ENCODE measurements at places on chromosomes 3 and 15. TPM values are rescaled to one million over a fixed set of nuclear protein-coding genes. Genes with fewer than 3 reads are reported as not detected.

Gene PODXL2
- total RNA-seq = 3.0 TPM

DNA sequence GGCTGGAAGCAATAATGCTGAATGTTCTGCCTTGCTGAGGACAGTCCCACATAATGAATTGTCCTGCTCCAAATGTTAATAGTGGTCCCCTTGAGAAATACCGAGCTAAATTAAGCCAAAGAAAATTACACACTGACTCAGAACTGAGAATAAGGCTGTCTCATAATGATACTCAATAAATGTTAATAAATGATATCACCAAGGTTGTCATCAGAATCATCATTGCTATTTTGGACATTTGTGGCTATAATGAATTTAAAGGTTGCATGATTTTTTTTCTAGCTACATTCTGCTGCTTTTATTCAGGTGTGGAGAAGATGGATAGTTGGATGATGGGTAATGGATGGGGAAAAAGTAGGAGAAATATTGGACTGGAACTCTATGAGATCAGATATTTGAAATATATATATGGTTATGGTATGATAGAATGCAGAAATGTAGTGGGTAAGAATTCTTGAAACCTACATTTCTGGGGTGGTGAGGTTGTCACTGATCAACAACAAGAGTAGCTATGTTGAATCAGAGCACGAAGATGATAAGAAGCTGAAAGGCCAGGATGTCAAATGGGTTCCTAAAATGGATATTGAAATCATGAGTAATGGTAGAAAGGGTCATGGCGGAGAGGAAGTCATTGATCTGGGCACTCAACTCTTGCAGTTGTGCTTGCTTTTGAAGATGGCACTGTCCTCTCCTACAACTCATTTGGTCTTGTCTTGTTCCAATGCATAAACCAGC, 12.8 kb downstream of the CHST2 start:
- DNase-seq = no peak

GRCh38 chr15:89018207-89018606, 70.0 kb upstream of the ABHD2 start:
- DNase-seq = peak; percentile 76

GRCh38 chr3:52934630-52935530, 37.5 kb upstream of the STIMATE start:
- peak; percentile 38 for DNase-seq

DNA sequence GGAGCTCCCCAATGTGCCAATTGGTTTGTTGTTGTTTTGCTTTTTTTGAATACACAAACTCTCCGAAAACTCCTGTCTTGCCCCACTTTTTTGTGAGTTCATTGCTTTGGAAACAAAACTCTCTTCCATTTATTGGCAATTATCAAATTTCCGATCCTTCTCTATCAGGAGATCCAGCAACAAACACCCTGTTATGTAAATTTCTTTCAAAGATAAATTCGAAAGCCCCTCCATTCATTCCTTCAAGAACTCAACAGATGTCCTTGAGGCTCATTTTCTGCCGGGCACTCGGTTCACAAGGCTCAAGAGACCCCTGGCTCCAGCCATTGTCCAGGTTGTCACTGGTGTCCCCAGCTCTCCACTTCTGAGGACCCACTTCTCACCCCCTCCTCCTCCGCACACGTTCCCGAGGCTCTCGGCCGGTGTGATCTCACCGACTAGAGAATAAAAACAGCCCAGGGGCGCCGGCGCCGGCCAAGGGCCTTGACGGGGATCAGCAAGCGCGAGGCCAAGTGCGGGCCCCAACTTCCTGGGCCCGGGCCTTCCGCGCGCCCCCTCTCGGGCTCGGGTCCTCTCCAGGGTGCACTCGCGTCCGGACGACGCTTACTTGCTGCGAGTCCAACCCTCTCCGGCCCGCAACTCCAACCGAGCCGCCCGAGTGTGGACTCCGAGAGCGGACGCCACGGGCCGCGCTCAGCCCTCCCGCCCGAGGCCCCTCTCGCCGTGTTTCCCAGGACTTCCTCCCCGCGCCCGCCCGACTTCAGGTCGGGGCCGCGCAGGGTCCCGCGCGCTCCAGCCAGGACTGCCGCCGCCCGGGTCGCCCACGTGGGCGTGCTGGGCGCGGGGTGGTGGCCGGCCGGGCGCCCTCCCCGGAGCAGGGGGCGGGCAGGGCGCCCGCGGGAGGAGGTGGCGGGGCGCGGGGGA, 533 bp upstream of the SMAD3 start:
- no peak for DNase-seq

GRCh38 chr3:15711281-15711680, 86.5 kb downstream of the ANKRD28 start:
- no peak for DNase-seq

GRCh38 chr3:117454908-117455307, 745.3 kb downstream of the TUSC7 start:
- no peak for DNase-seq

DNA sequence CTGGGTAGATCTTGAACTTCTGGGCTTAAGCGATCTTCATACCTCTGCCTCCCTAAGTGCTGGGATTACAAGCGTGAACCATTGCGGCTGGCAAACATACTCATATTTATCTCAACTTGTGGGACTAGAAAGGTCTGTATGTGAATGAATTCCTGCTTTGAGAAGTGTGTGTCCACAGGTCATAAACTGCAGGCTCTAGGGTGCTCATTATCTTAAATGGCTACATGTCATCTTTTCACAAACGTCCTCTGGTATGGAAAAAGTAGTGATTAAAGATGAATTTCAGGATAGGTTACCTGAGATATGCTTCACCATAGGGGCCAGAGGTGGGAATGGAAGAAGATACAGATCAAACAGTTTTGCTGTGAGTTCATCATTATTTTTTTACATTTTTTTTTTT, 7.8 kb upstream of the HDAC11 start:
- no peak for DNase-seq

Gene TMEM266
- total RNA-seq = 0.29 TPM

DNA sequence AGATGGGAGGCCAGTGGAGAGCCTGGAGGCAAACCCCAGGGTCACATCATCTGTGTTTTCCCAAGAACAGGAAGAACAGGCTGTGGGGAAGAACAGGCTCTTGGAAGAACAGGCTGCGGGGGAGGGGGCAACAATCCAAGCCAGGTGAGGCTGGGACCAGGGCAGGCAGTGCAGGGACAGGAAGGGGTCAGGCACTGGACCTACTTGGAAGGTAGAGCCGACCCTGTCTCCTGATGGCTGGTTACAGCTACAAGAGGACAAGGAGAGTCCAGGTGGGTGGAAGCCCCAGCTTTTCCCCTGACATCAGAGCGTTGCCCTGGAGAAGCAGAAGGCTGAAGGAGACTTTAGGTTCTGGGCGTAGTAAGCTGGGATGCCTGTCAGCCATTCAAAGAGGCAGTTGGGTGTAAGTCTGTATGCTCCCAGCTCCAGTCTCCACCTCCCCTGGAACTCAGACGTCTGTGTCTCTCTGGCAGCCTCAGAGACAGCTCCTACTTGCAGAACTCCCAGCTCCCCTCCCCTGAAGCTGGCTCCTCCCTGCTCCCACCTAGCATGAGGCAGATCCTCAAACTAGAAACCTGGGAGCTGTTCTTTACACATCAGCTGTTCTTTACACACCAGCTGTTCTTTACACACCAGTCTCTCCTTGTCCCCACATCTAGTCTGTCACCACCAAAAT, 130.9 kb downstream of the DNAJB8 start:
- DNase-seq = no peak

- peak; percentile 37 for DNase-seq
These were observed at the start of gene UNC13C for GRCh38 chr15:53978253-53978906. Gene UNC13C (plus strand): TSS chr15:53978441. CDS start chr15:54012904, 34,463 bp downstream.

- DNase-seq = no peak
These were observed 135.3 kb downstream of the FEZF2 start for GRCh38 chr3:62238003-62238402.

GRCh38 chr3:12588039-12589009, 31.4 kb downstream of the MKRN2 start:
- no peak for DNase-seq

GRCh38 chr3:47794544-47794943, 8.4 kb upstream of the DHX30 start:
- no peak for DNase-seq

DNA sequence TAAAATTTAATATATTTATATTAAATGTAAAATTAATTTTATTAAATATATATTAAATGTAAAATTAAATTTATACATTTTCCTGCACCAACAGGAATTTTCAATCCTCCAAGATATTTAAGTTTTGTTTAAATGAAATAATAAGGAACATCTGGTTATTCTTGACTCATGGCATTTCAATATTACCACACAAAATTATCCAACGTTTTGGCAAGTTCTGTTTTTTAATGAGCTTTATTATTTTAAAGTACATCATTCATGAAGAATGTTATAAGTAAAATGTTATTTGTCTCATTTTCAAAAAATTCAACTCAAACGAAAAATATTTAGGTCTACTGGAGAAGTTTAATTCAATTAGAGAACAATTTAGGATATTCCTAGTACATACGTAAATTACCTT, 811.4 kb downstream of the NAALADL2 start:
- DNase-seq = no peak

GRCh38 chr3:184889312-184889904, 77.4 kb downstream of the VPS8 start:
- no peak for DNase-seq

DNA sequence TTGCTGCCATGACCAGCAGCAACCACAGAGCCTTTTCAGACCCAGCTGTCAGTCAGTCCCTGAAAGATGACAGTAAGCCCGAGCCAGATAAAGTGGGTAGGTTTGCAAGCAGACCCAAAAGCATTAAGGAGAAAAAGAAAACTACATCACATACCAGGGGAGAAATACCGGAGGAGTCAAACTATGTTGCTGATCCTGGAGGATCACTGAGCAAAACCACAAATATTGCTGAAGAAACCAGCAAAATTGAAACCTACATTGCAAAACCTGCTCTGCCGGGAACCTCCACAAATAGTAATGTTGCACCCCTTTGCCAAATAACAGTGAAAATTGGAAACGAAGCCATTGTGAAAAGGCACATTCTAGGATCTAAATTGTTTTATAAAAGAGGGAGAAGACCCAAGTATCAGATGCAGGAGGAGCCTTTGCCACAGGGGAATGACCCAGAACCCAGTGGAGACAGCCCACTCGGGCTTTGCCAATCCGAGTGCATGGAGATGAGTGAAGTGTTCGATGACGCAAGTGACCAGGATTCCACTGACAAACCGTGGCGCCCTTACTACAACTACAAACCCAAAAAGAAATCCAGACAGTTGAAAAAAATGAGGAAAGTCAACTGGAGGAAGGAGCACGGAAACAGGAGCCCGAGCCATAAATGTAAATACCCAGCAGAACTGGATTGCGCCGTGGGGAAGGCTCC, 42.1 kb upstream of the RASA2 start:
- DNase-seq = no peak

DNA sequence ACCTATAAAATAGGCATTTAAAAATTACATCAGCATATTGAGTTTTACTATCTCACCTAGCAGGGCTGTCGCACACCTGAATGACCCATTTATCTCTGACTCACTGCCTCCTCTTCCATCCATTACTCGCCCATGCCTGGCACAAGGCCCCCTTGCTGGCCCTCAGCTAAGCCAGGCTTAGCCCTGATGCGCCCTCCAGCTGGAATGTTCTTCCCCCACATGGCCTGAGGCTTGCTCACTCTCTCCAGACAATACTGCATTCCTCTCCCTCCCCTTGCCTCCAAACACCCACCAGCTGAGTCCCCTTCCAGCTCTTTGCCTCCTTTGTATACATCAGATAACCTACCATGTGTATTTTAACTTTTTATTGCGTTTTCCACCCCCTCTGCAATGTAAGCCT, 7.2 kb downstream of the SH3BP5 start:
- DNase-seq = no peak

DNA sequence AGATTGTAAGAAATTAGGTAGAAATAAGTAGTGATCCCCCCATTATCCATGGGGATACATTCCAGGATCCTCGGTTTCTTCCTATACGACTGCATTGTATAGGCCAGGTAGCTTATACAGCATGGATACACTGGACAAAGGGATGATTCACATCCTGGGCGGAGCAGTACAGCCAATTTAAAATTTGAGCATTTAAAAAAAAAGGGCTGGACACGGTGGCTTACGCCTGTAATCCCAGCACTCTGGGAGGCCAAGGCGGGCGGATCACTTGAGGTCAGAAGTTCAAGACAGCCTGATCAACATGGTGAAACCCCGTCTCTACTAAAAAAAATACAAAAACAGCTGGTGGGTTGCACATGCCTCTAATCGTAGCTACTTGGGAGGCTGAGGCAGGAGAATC, 976 bp upstream of the ARGFX start:
- DNase-seq = no peak

Data from left cardiac atrium (tissue), 4 donors.